ENCODE measurements at places on chromosomes 3 and 15.

DNA sequence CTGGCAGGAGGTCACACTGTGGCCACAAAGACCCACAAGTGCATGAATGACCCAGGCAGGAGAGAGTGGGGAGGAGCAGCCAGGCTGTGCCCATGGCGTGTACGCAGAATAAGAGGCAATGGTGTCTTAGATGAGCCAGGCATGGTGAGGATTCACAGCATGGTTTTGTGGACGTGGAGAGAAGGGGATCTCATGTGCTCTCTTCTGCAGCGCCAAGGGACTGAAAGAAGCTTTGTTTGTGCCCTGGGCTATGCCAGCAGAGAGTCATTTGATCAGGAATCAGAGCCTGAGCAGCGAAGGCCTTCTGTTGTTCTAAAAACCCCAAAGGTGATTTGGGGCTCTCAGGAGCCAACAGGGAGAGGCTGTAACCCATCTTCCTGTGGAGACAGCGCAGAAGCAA lies 18.7 kb upstream of the RPP14 start:
- DNase-seq, result no peak

DNA sequence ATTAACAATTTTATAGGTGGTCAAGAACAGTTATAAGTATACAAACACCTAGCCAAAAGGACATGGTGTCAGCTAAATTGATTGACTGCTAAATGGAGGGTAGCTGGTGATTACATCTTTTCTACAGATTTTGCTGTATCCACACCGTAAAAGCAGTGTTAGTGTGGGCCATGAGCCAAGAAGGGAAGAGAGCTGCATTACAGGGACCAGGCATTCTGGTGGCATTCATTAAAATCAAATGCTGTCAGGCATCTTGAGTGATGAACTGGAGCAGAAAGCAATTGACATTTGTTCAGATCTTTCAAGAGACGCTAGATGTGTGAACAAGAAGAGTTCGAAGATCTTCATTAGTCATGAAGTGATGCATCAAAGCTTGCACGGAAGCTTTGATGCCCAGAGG lies 177.9 kb downstream of the ARPP21 start:
- no peak for DNase-seq

DNA sequence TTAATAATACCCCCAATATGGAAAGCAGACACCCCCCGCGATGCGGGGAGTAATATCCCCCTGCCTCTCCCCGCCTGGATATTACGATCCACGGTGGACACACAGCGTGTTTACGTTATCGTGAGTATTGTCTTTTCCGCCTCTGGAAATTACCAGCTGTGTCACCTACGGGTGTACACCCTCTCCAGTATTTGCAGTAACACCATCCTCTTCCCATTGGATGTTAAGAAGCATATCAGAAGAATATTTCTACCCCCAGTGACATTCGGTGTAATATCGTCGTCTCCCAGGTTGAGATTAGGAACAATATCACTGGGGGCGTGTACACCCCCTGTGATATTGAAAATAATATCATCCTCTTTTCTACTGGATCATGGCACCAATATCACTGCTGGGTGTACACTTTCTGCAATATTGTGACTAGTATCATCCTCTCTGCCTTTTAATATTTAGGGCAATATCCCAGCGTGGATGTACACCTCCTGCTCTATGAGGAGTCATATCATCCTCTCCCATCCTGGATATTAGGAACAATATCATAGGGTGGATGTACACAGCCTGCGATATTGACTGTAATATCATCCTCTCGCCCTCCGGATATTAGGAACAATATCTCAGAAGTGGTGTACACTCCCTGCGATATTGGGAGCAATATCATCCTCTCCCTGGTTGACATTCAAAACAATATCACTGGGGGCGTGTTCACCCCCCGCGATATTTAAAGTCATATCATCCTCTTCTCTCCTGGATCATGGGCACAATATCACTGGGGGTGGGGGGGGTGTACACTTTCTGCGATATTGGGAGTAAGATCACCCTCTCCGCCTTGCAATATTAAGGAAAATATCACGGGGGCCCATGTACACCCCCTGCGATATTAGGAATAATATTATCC lies 20.3 kb upstream of the BMF start:
- no peak for DNase-seq

GRCh38 chr3:43075904-43076661 lies 29.8 kb downstream of the POMGNT2 start:
- no peak for DNase-seq

DNA sequence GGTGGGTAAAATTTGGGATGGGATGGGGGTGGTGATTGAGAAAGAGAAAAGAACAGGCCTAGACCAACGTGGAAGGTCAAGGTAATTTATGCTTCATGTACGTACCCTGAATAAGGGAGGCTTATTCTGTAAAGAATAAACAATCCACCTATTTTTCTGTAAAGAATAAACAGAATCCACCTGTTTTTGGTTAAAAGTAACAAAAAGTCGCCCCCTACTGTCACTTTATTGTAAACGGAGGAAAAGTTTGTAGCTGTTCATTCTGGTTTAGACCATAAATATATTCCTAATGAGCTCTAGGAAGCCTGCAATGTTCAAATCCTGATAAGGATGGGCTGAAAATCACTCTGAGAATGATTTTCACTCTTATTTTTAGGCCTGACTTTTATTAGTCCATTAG lies 23.5 kb upstream of the SQOR start:
- DNase-seq, result peak; percentile 1
